NCI-H524 treated with DMSO at 0.1 percent for 48 hours (cell line): ENCODE measurements at places on chromosomes 13 and 19.

GRCh38 chr13:101127741-101128353 lies 288.5 kb downstream of the NALCN start:
- DNase-seq = no peak

DNA sequence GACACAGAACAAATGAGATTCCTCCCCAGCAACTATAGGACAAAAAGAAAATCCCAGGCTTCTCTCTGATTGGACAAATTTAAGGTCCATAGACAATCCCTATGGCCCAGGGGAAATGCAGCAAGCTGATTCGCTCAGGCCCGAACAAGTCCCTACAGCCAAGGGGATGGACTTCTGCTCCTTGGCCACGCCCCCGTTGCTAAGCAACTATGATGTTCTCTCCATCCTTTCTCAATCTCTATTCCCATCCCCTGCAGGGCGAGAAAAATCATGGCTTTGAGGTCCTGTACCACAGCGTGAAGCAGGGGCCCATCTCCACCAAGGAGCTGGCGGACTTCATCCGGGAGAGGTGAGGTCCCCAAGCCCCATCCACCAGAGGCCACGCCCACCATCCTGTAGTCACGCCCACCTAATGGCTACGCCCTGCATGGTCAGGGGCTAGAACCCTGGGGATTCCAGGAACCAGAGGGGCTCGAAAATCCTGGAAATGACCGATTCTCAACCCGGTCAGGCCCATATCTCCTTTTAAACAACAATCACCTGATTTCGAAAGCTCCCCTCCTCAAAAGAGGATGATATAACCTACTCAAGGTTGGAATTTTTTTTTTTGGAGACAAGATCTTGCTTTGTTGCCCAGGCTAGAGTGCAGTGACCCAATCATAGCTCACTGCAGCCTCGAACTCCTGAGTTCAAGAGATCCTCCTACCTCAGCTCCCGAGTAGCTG lies 11.4 kb downstream of the FCHO1 start:
- DNase-seq = peak; percentile 88

DNA sequence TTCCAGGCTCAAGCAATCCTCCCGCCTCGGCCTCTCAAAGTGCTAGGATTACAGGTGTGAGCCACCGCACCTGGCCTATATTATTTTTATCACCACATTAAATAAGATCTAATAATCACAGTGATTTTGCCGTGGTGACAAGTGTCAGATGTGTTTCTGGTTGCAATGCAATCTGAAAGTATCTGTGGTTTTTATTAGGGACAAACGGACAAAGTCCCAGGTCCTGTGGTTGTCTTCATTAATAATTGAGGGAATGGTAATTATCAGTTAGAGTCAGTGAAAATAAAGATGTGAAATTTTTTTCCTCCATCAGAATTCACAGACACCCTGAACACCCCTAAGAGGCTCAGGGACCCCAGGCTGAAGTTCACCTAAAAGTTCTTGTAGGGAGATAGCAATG lies 1.3 kb upstream of the TICAM1 start:
- DNase-seq = no peak

DNA sequence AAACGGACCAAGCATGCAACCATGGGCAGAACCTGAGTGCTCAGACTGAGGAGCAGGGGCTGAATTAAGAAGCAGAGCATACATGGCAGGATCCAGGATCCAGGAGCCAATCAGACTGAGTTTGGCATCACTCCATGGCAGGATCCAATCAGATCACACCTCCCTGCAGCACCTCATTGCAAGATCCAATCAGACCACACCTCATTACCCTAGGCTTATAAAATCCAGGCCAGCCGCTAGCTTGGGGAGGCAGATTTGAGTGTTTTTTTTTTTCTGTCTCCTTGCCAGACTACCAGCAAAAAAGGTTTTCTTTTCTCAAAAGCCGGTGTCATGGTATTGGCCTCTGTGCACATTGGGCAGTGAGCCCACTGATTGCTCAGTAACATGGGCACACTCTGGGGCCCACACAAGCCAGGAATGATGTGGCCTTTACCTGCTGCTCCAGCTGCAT lies 127.9 kb upstream of the GJB6 start:
- DNase-seq = no peak

DNA sequence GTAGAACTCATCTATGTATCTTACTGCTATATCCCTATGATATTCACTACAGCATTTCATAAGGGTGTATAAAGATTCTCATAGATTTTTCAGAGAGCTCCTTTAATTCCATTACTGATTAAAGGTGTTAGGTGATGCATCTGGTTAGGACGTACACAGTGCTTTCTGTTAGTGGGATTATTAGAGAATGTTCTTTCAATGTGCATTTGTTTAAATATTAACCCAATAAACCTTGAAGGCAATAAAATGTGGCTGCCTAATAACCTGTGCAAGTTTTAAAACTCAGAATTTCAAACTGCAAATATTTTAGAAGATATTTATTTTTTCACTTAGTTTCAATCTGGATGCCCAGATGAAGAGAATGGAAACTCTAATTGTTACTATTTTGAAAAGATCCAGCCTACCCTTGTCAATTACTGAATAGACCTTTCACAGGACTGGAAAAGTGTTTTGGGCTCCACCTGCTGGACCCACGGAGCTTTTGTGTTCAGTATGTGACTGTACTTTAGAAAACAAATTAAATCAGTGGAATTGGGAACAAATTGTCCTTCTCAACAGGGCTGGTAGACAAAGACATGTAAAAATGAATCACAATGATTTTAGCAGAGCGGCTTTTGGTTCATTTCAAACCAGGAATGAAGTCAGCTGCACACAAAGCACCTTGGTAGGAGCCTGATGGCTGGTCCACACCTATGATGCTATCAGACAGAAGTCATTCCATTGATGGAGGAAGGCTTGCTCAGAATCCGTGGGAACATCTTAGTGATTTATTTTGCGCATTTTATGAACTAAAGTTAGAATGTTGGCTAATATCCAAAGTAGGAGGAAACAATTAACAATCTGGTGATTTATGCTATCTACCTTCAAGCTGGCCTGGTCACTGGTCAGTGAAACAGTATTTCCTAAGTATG lies 89.4 kb upstream of the RAP2A start:
- peak; percentile 15 for DNase-seq

DNA sequence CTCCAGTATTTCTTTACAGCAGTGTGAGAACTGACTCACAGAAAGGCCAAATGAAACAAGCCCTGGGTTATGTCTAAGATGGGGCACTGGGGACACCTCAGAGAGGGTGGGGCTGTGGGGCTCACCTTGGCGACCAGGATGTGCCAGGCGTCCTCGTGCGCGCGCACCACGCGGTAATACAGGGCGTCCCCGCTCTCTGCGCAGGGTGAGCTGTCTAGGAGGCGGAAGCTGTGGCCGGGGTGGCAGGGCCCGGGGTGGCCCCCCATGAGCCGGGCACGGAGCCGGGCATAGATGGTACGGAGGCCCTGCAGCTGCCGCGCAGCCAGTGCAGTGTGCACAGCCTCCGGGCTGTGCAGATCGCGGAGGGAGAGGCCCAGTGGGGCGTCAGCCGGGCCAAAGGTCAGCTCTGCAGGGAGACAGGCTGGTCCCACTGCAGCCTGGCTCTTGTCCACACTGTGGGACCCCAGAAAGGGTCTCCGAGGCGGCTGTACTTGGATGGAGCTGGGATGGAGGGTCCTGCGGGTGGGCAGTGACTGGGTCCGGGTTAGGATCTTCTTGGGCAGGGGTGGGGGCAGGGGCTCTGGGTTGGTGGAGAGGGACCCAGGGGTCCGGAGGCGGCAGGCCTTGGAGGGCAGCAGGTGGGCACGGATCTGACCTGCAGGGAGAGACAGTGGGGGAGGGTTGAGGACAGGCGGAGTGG lies 3.4 kb downstream of the PEAK3 start:
- DNase-seq = no peak

DNA sequence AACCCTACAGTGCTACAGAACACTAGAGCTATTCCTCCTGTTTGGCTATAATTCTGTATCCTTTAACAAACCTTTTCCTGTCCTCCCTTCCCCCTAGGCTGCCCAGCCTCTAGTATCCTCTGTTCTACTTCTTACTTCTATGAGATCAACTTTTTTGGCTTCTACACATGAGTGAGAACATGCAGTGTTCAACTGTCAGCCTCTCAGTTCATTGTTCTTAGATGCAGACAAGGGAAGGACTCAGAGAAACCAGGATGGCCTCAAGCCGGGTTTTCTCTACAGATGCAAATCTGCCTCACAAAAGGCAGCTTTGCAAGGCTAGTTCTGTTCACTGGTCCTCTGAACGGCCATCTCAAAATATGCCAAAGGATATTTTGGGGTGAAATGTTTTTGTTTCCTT lies 18.4 kb downstream of the AMER2 start:
- no peak for DNase-seq

GRCh38 chr13:93628136-93628797 lies 401.7 kb downstream of the GPC6 start:
- no peak for DNase-seq

DNA sequence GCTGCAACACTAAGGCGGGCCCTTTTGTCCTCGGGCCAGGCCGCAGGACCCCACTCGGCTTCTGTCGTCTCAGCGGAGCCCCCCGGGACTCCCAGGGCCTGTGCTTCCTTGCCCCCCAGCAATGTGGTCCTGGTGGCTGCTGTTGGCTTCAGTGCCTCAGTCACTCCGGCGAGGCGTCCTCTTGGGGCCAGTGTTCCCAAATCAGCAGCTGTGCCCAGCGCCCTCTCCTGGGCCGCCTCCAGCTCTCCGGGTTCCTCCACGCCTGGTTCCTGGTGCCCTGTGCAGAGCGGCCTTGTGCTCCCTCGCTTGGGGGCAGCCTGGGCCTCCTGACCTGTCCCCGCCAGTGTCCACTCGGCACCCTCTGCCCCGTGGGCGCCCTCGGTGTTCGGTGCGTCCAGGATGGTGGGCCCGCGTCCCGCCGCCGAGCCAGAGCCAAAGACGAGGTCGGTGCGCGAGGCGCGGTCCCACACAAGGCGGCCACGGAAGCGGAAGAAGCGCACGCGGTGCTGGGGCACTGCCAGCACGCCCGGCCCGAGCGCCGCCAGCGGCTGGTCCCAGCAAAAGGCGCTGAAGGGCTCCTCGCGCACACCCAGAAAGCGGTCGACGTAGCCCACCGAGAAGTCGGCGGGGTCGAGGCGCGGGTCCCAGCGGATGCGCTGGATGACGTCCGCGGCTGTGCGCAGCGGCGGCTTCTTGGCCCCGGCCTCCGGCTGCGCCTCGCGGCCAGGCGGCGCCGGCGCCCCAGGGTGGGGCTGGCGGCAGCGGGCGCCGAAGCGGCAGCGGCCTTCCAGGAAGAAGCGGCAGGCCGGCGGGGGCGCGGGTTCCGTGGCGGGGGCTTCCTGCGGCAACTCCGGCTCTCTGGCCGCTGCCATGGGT lies 685 bp downstream of the LENG9 start:
- no peak for DNase-seq

DNA sequence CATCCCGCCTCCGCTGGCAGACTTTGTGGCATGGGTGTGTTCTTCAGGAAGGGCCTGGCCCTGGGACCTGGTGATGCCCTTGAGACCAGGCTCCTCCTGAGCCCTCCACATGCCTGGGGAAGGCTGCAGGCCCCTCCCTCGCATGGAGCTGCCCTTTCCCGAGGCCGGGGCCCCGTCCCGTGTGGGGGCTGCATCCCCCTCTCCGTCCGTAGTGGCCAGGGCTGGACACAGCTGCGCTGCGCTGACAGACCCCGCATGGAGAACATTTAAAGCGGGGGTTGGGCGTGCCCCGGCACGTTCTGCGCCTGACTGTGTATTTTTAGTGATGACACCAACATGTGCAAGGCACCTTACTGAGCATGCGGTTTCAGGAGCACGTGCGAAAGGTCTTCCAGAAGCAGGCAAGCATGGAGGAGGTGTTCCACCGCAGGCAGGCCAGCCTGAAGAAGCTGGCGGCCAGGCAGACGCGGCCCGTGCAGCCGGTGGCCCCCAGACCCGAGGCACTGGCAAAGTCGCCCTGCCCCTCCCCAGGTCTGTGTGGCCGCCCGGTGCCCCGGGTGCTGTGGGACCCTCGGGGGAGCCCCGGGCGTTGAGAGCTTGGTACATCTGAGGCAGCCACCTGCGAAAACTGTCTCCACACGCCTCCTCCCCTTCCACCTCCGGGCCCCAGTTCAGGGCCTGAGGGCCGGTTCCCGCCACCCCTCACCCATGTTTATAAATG lies 28.8 kb upstream of the F7 start:
- no peak for DNase-seq

GRCh38 chr13:39840201-39840600 lies 184.7 kb downstream of the COG6 start:
- no peak for DNase-seq

GRCh38 chr19:51001515-51001914 lies at the start of gene KLK8:
KLK8 (minus strand) TSS chr19:51001604; CDS start chr19:51001167, 437 bp downstream.
- no peak for DNase-seq

DNA sequence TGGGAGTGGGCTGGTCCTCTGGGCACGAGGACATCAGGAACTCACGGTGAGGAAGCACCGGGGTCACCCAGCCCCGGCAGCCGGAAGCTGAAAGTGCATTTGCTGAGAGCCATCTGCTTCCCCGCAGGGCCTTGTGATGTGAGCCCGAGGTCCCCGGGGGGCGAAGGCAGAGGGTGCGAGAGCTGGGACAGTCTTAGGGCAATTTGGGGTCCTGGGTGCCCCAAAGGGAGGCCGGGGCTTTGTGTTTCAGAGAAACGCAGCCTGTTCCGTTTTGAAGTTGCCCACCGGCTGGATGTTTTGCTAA lies 4.8 kb downstream of the F2RL3 start:
- no peak for DNase-seq

DNA sequence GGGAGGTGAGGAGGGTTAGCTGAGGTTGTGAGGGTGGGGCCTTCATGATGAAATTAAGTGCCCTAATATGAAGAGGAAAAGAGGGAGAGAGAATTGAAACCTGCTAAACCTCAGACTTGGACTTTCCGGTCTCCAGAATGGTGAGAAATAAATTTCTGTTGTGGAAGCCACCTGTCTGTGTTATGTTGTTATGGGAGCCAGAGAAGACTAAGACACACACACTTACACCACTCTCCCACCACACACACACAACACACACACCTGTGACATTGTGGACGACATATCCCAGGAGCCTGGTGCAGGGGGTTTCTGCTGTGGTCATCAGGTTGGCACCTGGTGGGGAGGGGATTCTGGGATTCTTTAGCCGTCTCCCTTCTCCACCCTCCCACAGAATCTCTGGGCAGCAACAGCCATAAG lies 14.0 kb downstream of the KLK4 start:
- DNase-seq = no peak

- DNase-seq = peak; percentile 68
Measured at GRCh38 chr13:26707122-26708006, 53.2 kb downstream of the GPR12 start.

GRCh38 chr13:31894931-31895330 lies 136.6 kb upstream of the FRY start:
- no peak for DNase-seq

GRCh38 chr13:106349080-106349931 lies 186.2 kb downstream of the EFNB2 start:
- no peak for DNase-seq
